Testis (tissue), 5 donors: ENCODE measurements at places on chromosomes 16 and 17. TPM values are rescaled to one million over a fixed set of nuclear protein-coding genes. Genes with fewer than 3 reads are reported as not detected.

CDH15 gene
- 2.1 TPM for total RNA-seq

NLRC3 gene
- 1.9 TPM for total RNA-seq

HS3ST3B1 gene
- total RNA-seq, result 1.5 TPM

DPEP1 gene
- 125 TPM for total RNA-seq

KRTAP4-4 gene
- not detected for total RNA-seq

GSG1L gene
- 1.9 TPM for total RNA-seq

CCT6B gene
- 46.8 TPM for total RNA-seq

DNA sequence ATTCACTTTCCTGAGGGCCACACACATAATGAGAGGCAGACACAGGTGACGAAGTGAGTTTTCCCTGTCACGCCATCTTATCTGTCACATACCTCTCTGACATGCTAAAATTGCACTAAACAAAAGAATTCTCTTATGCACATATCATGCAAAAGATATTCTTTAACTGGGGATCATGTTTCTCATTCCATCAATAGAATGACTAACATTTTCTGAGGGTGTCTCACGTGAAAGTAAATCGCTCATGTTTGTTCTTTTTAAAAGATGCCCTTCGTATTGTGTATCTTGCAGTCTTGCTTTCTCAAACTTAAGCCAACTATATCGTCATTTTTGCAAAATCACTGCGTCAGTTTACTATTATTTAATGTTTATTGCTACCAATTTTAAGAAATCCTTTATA lies 306.4 kb downstream of the WWOX start:
- DNase-seq, result no peak

GRCh38 chr16:23310217-23310616 lies 8.1 kb downstream of the SCNN1B start:
- DNase-seq, result no peak

GRCh38 chr16:23288209-23288608 lies 13.9 kb upstream of the SCNN1B start:
- no peak for DNase-seq

DNA sequence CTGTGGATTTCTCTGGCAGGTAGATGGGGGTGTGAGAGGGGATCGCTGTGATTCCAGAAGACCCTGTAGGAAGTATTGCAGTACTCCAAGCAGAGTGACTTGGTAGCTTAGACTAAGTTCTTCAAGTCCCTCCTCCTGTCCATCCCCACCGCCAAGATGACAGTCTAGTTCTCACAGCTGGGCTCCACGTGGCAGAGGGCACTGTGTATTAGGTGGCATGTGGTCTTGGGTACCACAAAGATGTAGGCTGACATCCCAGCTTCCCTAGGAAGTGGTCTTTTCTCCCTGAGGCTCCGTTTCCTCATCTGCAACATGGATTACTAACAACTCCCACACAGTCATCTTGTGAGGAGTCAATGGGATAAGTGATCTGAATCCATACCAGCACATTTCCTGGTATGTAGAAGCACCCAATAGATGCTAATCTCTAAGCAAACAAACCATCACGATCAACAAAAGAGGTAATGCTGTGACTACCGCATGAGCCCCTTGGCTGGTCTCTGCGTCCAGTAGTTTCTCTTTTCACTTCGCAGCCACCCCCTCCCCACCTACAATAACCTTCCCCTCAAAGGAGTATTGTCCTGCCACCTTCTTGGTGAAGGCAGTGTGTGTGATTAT lies 349.1 kb upstream of the EEF2KMT start:
- no peak for DNase-seq

DNA sequence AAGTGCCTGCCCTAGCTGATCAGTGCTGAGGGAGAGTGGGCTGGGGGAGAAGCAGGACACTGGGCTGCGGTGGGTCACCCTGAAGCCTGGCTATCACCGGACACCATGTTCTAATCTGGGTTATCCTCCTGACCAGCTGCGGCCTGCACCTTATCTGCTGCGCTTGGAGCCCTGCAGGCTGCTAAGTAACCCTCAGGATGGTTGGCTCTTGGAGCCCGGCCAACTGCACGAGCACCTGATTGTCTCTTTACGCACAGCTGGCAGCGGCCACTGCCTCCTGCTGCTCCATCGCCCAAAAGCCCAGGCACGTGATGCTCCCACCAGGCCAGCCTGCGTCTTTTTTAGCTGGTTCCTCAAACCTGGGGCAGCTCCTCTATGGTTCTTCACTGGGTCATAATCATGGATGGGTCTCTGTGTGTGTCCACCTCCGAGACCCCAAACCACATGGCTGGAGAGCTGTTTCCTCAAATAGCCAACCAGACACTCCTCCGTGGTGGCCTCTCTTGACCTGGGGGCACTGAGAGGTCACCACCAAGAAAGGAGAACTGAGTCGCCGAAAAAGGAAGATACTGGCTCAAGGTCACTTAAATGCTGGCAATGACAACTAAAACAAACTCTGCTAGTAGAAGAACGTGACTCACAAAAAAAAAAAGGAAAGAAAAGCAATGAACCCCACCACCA lies 21.7 kb downstream of the SPHK1 start:
- DNase-seq, result peak; percentile 75

GRCh38 chr16:4136229-4136813 lies 20.1 kb upstream of the ADCY9 start:
- DNase-seq, result no peak

GRCh38 chr17:1759529-1759928 lies 2.3 kb upstream of the SERPINF1 start:
- no peak for DNase-seq
